ENCODE measurements at places on chromosomes 12 and 14.

DNA sequence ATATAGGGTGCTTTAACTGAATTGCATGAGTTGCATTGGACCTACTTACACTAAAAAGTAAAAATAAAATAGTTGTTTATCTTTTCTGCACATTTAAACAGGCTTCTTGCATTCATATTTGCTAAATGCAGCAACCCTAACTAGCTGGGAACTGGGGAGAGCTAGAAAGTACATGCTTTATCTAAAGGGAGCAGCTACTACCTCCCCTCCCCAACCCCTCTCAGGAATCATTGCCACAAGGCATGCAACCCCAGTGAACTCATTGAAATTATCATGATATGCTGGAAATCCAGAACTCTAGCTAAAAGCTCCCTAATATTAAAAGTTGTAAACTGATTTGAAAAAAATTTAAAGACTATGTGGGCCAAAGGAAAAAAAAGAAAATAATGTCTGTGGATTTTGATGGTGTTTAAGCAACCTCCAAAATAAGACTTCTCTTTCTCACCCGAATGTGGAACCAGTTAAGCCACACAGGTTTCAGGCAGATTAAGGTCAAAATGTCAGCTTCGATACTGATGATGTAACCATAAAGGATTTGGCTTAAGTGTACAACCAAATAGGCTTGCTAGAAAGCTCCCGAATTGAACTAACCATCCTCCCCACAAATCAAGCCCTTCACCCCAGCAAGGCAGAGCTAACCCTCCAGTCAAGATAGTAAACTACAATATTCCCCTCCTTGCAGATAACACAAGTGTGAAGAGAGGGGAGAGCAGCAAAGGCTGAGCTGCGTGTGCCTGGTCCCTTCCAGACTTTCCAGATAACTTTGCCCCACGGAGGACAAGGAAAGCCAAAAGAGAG lies 13.8 kb upstream of the POC1B start:
- DNase-seq: no peak

DNA sequence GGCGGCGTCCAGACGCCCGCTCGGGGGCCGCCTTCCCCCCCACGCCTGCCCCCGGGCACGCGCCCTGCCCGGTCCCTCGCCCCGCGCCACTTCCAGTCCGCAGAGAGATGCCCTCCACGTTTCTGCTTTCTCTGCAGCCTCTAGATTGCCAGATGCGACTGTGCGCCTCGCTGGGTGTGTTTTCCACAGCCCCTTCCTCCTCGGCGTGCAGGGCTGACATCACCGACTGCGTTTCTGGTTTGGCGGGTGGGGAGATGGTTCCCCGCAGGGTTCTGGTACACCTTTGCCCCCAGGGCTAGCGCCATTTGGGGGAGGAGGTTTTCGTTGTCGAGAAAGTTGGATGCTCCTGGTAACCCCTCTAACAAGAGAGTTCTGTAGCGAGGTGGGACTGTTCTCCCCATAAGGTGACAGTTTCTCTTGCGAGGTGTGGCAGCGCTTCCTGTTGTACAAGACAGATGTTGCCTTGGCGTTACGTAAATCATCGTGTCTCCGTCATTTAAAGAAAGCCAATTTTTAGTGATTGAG lies 1.5 kb downstream of the CALM1 start:
- DNase-seq: peak; percentile 36

- DNase-seq: no peak
Measured at GRCh38 chr12:67740711-67741110, 92.2 kb downstream of the DYRK2 start.

DNA sequence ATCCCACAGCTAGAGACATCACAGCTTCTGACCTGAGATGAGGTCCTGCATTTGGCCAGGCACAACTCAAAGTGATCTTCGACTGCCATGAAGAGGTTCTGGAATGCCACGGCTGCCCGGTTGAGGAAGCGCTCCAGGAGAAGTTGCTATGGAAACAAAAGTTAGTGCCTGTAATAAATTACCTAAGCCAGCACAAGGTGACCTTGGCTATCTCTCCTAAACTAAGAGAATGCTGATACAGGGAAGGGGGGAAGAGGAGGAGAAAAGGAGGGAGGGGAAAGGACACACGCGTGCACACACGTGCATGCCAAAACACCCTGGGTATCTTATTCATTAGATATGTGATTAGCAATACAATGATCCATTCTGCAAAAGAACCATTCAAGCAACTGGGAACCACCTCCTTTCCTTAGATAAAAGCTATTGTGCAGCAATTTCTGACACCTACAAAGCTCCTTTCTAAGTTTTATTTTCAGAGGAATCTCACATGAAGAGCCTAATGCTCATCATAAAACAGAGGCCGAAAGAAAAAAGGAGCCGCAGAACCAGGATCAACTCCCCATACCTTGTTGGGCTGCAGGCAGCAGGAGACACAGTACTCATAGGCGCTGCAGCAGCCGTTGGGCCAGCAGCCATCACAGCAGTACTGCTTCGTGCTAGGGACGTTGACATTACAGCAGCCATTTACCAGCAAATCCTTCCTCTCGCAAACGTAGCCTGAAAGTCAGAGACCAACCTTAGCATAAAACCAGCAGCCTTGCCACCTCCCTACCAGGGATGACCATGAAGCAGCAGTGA lies 17.9 kb downstream of the SPRING1 start:
- no peak for DNase-seq

GRCh38 chr14:51022769-51023168 lies 72.1 kb downstream of the TRIM9 start:
- DNase-seq: no peak

- peak; percentile 41 for DNase-seq
Measured at GRCh38 chr14:85416771-85417170, 113.2 kb upstream of the FLRT2 start.

DNA sequence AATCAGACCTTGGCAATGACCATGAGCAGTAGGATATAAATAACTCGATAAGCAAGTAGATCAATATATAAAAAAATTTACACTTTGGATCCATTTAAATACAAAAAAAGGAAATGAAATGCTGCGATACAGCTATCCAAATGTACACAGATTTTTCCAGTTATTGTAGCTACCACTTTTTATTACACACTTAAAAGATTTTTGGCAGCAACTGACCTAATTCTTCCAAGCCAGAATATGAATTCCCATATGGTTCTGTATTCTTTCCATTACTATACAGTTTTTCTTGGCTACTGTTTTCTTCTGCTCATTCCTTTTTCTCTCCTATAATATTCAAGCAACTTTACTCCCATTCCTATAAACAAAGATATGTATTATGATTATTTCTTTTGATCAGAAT lies 52.2 kb downstream of the TMTC1 start:
- DNase-seq: no peak

- DNase-seq: peak; percentile 23
Measured at GRCh38 chr12:127987199-127987901, 279.6 kb upstream of the TMEM132C start.

GRCh38 chr14:59254146-59254910 lies 65.9 kb downstream of the DAAM1 start:
- DNase-seq: peak; percentile 78

DNA sequence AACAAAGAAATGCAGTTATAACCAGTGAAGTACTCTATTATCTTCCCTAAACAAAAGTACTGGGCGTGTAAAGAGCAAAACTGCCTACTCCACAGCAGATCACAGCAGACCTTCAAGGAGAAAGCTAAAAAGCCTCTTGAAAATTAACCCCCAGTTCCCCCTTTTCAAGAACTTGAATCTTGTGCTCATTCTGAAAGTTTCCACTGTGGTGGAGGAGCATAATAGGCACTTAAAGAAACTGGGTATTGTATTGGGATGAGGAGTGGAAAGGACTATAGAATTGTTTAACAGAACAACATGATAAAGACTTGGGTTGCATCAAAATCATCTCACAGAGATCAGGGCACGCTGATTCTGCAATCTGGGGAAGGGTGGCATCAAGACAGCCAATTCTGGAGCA lies 51.1 kb downstream of the SLC25A47 start:
- DNase-seq: no peak

- no peak for DNase-seq
Measured at GRCh38 chr12:41606468-41607445, 418.6 kb downstream of the PDZRN4 start.

DNA sequence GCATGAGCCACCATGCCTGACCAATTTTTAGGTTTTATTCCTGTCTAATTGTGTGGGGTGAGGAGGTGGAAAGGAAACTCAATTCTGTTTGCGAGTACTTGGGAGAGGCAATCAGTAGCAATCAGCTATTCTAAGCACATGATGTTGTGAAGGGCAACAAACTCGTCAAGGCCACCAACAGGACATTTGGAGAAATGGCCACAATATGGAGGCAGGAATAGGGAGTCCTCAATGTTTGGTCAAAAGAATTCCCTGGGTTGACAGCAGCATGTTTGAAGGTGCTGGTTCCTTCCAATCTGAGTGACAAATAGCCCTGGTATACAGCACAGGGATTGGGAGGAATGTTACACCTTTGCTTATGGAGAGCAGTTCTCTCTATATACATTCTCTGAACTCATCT lies 32.7 kb upstream of the USP44 start:
- no peak for DNase-seq

DNA sequence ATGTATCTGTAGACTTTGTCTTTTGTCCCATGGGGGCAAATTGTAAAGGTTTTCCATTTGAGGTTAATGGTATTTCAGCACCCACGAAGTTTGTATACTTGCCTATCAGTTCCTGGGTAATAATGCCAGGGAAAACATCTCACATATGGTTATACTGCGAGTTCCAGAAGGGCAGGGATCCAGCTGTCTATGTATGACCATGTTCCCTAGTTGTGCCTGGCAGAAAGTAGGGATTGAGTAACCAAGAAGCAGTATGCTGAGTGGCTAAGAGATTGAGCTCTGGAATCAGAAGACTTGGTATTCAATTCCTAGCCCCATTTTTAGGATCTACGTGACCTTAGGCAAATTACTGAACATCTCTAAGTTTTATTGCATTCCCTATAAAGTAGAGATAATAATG lies 173.2 kb upstream of the PWP1 start:
- peak; percentile 30 for DNase-seq

- peak; percentile 53 for DNase-seq
Measured at GRCh38 chr12:104457746-104458693, 1.3 kb downstream of the CHST11 start.

- no peak for DNase-seq
Measured at GRCh38 chr12:75715682-75716081, 204.3 kb upstream of the KRR1 start.

DNA sequence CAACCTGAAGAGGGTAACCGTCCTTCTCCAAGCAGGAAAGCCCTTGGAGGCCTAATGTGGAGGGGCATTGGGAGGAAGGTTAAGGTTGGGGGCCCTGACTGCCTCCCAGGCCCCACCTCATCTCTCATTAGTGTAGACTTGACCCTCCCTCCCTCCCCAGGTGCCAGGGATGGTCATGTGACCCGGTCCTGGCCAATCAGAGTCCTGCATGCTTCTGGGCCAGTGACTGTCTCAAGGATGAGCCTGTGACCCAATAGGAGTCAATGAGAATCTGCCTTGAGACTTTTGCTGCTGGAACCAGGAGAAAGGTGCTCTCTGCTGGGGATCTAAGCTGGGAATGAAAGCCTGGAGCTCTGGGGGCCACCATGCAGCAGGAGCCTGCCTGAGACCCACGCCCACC lies 70.8 kb downstream of the NCOR2 start:
- peak; percentile 64 for DNase-seq

GRCh38 chr12:92421701-92422100 lies 276.1 kb upstream of the BTG1 start:
- no peak for DNase-seq

- DNase-seq: peak; percentile 42
Measured at GRCh38 chr14:90062127-90062794, 467 bp downstream of the KCNK13 start.

DNA sequence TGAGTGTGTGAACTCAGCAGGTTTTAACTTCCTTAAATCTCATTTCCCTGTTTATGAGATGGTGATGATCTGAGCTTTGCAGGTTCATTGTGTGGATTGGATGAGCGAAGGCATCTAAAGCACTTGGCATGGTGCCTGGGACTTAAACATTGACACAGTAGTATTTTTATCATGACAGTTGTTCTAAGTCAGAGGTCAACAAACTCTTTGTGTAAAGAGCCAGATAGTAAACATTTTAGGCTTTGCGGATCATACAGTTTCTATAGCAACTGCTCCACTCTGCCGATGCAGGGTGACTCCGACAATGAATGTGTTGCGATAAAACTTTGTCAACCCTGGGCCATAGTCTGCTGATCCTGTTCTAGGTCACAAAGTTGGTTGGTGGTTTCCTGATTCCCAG lies 25.2 kb downstream of the SLC24A4 start:
- no peak for DNase-seq

DNA sequence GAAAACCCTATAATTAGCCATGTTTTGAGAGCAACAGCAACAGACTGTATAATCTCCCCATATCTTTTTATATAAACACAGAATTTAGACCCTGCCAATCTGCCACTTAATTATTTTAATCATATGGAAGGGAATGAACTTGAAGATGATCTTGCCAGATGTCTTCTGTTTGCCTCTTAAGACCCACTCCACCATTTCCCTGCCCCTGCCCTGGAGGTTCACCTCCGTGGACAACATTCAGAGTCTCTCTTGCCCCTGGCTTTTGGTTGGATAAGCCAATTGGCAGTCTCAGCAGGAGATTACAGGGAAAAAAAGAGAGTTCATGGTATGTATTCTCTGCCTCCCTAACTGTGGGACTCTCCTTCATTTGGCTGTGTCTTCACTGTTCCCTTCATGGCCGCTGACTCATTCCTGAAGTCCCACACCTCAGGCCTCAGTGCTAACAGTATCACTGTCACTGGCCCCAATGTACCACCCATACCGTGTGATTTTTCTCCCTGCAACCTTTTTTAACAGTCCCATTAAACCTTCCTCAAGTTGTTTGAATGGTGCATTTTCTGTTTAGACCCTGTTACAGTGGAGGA lies 184.8 kb downstream of the PIK3C2G start:
- no peak for DNase-seq

GRCh38 chr14:71194251-71194650 lies 287.0 kb downstream of the PCNX1 start:
- no peak for DNase-seq

DNA sequence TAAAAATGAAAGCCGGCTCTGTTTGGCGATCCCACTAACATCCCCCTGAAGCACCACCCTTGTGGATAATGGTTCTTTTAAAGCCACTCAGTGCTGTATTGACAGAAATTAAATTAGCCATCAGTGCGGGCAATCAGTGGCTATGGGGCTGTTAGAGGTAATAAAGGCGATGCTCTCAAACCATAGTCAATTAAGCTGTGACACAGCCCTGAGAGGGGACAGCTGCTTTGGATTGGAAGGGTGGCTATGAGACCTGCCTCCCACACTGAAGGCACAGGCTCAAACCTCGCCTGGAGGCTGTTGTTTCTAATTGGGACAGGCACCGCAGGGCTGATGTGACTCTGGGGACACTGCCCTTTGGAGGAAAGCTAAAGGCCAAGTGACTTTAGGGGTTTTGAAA lies 562.2 kb downstream of the VRK1 start:
- no peak for DNase-seq
